CD4-positive, alpha-beta T cell treated with Interleukin-4 for 4 hours (primary cell): ENCODE measurements at places on chromosomes 6 and 20.

DNA sequence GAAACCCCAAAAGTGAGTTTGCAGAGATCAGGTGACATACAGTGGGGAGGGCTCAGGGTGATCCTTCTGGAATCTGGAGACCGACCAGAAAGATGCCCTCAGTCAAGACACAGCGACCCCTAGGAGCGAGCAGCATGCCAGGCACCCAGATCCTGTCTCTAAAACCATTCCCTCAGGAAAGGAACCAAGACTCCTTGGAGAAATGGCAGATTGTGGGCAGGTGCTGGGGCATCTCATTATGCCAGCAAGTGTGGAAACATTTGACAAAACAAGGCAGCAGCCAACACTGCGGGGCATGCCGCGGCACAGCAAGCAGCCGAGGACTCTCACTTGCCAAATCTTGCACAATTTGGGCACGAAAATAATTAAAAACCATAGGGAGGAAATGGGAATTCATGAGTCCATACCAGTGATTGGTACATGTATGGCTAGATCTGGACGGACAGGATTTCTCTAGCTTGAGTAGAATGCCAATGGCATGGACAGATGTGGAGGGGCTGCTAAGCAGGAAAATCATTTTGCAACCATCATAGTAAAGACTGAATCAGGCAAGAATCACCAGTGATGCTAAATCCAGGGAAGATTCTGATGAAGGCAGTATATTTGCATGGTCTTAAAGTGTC, 76.9 kb downstream of the GINS1 start:
- no peak for DNase-seq

DNA sequence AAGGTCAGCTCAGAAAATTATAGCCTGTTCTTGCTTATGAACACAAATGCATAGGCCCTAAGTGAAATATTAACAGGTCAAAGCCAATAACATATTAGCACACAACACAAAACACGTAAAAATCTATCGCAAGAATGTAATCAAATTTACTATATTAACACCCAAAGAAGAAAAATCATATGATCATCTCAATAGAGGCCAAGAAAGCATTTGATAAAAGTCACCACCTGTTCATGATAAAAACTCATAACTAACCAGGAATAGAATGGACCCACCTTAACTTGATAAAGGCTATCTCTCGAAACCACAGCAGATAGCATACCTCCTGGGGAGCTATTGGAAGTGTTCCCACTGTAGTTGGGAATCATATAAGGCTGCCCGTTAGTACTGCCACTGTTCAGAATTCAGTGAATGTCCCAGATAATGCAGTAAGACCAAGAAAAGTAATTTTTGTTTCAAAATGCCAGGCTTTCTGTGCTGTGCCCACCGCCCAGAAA, 21.6 kb downstream of the POFUT1 start:
- DNase-seq: no peak

GRCh38 chr20:45469336-45470261, at the start of gene WFDC2:
Gene WFDC2, plus strand, starts transcription at chr20:45469753. Its CDS starts 29 bp downstream, at chr20:45469782.
- DNase-seq: no peak

DNA sequence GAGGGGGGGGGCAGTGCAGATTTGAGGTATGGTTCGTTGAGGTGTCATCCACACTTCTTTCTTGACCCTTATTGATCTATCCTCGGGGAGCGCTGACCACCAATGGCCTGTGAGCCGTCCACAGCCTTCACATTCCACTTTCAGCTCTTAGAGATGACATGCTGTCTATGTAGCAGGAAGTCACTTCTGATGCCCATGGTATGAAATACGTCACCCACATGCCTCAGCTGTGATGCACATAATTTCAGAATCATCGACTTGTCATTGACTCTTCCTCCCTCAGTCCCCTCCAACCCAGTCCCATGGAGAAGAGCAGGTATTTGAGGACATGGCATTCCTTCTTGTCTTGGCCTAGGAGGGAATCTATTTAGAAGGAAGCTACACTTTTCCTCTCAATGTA, 4.7 kb upstream of the ADGRF5 start:
- DNase-seq: no peak

GRCh38 chr20:63238514-63239125, 2.9 kb downstream of the BIRC7 start:
- DNase-seq: no peak

GRCh38 chr6:75135450-75135849, 70.4 kb downstream of the COL12A1 start:
- no peak for DNase-seq

- DNase-seq: no peak
Measured at GRCh38 chr6:157528931-157529653, 148.1 kb downstream of the ZDHHC14 start.

GRCh38 chr6:165599121-165599520, 63.9 kb downstream of the PDE10A start:
- no peak for DNase-seq

GRCh38 chr6:15754035-15754705, 91.3 kb upstream of the DTNBP1 start:
- DNase-seq: no peak

- DNase-seq: no peak
Measured at GRCh38 chr20:10710991-10711775, 37.4 kb upstream of the JAG1 start.

DNA sequence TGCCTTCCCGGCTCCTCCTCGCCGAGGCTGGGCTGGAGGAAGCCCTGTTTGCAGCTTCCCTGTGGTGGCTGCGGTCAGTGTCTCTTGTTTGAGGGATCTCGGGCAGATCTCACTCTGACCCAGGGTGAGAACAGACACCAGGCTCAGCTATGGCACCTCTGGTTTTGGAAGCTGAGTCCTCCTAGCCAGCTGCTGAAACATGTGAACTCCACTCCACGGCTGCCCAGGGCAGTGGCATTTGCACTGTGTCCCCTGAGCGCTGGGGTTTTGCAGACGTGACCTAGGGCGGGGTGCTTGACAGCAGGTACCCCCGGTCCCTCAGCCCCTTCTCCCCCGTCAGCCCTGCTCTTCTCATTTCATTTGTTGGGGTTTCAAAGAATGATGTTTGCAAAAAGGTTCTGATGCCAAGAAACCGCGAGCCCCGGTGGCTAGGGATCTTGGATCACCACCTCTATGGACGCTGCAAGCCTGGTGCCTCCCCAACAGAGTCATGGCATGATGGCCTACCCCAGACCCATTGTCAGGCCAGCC, 55.0 kb upstream of the DACT2 start:
- no peak for DNase-seq

DNA sequence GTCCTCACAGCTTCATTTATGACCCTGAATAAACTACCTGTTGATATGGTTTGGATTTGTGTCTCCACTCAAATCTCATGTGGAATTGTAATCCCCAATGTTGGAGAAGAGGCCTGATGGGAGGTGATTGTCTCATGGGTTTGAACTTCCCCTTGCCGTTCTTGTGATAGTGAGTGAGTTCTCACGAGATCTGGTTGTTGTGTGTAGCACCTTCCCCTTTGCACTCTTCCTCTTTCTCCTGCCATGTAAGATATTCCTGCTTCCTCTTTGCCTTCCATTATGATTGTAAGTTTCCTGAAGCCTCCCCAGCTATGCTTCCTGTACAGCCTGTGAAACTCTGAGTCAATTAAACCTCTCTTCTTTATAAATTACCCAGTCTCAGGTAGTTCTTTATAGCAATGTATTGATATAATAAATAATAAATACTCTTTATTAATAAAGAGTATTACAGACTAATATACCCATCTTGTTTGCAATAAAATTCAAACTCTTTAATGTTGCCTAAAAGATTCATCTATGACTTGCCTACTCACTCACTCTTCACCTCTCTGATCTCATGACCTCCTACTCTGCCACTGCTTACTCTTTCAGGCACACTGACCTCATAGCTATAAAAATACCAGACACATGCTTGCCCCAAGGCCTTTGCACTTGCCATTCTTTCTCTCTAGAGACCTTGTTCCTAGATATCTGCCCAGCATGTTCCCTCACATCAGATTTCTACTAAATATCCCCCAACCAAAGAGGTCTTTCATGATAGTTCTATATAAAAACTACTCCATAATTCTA, 256.4 kb upstream of the MARCKS start:
- no peak for DNase-seq

DNA sequence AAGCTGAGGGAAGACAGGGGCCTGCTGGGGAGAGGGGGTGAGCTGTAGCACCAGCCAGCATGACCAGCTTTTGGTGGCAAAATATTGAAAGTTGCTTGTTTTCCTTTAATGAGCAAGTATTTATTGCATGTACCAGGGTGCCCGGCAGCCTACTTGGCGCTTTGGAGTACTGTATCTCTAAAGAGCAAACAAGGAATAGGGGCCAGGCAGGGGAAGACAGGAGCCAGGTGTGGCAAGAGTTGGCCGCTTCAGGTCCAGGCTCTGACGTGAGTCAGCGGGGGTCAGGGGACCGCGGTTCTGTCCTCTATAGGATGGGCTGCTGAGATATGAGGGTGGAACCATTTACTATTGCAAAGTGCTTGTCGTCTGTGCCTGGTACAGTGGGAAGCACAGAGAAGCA, 63.1 kb downstream of the PSMG4 start:
- DNase-seq: no peak

GRCh38 chr6:168415098-168415992, 25.6 kb upstream of the SMOC2 start:
- DNase-seq: no peak

DNA sequence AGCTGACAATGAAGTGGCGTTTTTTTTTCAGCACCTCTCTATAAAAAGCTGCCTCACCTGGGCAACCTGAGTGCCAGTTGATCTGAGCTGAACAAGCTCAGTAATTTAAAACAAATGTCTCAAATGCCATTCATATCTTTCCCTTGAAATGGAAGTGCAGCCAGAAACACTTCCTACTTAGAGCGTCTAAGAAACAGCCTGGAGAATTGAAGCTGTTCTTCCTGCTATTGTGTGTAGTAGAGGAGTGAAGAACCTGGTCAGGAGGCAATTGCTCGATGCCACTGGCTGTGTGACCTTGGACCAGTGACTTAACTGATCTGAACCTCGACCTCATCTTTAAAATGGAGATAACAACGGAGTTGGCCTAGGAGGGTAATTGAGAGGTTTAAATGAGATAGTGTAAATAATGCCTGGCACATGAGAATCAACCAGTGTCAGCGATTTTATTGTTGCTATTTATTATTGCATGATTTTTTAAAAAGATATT, 95.4 kb upstream of the FOXQ1 start:
- no peak for DNase-seq

DNA sequence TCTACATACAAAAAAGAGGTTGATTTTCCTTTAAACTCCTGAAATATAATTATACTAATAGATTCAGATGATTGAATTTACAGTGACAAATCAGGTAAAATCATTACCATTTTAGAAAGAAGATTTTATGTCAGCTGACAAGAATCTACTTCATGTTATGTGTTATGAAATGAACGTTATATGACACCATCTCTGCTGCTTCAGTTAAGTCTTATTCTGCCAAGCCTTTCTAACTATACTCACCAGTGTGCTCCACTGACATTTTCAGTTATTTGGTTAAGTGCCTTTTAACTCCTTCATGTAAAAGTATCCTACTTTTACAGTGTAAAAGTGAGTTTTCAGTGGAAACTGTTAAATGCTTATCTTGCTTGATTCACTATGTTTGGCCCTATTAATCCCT, 80.4 kb downstream of the RWDD2A start:
- DNase-seq: no peak

DNA sequence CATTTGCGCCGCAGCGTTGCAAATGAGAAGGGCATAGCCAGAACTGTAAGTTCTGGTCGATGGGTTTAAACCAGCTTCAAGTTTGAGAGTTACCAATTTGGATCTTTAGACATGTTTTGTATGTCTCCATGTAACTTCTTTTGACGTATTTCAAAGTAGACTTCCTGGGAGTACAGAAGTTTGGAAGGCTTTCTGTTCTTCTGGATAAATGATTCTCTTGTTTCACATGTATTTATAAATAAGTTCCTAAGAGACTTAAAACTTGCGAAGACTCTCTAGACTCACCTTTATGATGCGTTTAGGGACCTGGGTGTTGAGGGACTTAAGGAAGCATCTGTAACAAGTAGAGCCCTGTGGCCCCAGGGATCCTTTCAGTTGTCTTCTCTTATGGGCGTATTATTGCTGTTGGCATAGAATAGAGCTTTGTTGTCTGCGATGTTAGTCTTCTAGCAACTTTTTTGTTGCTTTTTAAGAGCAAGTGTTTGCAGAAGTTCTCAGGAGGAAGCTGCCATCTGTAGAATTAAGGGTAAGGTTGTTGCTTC, 1.3 kb downstream of the CDYL start:
- DNase-seq: no peak

DNA sequence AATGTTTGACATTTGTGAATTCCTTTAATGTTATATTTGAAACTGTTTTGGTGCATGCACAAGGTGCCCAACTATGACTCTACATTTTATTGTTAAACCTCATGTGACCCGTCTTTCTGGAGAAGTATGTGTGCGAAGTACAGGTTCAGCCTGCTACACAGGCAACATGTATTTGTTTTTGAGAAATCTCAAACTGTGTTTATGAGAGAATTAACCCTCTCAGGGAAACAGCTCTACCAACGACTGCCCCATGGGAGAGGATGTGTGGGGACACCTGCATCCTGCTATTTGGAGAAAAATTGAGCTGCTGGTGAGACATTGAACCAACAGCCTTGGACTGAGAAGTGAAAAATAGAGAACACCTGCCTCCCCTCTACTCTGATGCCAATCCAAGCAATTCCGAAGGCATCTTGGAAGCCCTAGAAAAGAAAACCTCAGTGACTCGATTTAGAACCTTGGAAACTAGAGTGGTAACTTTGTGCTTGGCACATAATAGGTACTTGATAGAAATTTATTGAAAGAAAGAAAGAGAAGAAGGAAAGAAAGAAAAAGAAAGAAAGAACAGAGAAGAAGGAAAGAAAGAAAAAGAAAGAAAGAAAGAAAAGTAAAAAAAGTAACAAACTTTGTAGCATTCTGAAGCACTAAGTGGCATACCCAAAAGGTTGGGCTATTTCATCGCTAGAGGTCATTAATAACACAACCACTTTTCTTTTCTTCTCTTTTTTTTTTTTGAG, 2.9 kb upstream of the AKAP12 start:
- DNase-seq: no peak

- DNase-seq: no peak
Measured at GRCh38 chr6:157983406-157984119, 1.9 kb downstream of the SYNJ2 start.
